LHCN-M2 (cell line): ENCODE measurements at places on chromosomes 2 and 18. TPM values are rescaled to one million over a fixed set of nuclear protein-coding genes. Genes with fewer than 3 reads are reported as not detected.

DNA sequence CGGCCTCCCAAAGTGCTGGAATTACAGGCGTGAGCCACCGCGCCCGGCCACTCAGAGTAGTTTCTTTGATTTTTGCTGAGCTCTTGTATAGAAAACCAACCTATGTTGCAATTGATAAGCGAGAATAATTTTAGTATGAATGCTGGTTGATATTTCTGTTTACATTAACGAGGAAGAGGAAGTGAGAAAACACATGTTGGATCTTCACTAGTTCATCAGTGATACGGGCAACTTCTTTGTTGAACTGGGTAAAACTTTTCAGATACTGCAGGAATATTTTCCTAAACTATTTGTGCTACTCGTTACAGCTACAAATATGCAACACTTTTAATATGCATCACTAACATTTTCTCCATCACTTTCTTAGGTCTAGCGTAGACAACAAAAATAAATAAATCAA is 67.9 kb upstream of the SLC25A52 start:
- no peak for DNase-seq

DNA sequence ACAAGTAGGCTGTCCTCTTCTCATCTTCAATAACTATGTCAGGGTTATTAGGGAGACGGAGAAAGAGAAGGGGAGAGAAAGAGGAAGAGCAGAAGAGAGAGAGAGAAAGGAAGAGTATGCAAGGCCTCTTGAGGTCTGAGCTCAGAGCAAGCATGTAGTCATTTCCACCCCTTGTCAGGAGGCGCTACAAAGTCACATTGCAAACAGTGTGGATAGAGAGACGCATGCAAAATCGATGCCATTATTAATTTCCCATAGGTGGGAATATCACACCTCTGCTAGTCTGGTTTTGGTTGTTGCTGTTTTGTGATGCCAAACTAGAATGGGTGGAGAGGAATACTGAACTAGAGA is 24.2 kb upstream of the SERPINE2 start:
- no peak for DNase-seq

DNA sequence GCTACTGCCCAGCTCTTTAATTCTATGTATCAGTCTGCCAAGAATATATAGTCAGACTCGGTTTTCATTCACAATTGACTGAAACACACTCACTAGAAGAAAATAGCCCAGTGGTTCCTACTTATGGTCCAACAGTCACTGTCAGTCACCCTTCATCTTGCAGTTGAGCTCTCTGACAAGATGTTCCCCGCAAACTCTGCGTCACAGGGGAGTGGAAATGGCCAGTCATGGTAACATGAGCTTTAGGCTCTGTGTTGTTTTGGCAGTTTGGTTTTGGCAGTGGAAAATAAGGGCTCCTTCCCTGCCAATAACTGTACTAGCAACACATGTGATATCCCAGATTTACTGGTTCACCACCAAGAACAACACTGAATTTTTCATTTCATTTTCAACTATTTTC is 122.5 kb downstream of the PRPF40A start:
- peak; percentile 98 for DNase-seq

Gene CDK15
- 45.2 and 47.9 TPM in 2 replicates for total RNA-seq

Gene COL4A4
- total RNA-seq: not detected in 2 replicates

Gene SMPD4
- 41.6 and 42.5 TPM in 2 replicates for total RNA-seq

Gene ERLEC1
- 59.0 and 77.4 TPM in 2 replicates for total RNA-seq

Gene IL36B
- not detected in 2 replicates for total RNA-seq

Gene GKN2
- not detected in 2 replicates for total RNA-seq
